Ovary (tissue), 10 donors: ENCODE measurements at places on chromosomes 13 and 19. TPM values are rescaled to one million over a fixed set of nuclear protein-coding genes. Genes with fewer than 3 reads are reported as not detected.
A peak's percentile ranks its signal among the peaks of the same experiment; 100 is the strongest.

Gene FOXA3
- total RNA-seq: not detected

DNA sequence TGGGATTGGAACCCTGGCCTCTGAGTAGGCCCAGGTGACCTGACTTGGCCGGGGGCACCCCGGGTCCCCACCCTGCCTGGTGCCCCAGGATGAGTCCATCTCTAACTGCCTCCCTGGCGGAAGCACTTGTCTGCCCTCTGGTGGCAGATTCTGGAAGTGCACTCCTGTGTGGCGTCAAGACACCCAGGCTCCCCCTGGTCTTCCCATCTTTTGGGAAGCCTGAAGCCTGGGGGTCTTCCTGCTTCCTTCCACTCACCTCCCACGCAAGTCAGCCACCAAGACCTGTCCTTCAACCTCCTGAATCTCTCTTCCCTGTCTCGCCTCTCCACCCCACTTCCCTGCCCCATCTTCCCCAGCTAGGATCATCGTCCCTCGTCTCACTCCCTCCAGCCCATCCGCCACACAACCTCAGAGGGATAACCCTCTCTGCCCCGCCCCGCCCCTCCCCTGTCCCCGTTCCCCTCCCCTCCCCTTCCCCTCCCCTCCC is 7.4 kb downstream of the RABAC1 start:
- no peak overlapping the region for H3K27ac ChIP-seq
- H3K36me3 ChIP-seq: no peaks in the 10 kb centered on the region
- H3K27me3 ChIP-seq: no peaks in the 10 kb centered on the region
- peak; percentile 78 for DNase-seq

GRCh38 chr13:52061587-52061986 is 37.1 kb downstream of the UTP14C start:
- no peak overlapping the region for H3K27ac ChIP-seq
- no peak for DNase-seq
- no peak overlapping the region for H3K4me3 ChIP-seq
- H3K36me3 ChIP-seq: no peaks in the 10 kb centered on the region
- H3K27me3 ChIP-seq: no peaks in the 10 kb centered on the region

Gene ZNF835
- total RNA-seq: 8.1 TPM

DNA sequence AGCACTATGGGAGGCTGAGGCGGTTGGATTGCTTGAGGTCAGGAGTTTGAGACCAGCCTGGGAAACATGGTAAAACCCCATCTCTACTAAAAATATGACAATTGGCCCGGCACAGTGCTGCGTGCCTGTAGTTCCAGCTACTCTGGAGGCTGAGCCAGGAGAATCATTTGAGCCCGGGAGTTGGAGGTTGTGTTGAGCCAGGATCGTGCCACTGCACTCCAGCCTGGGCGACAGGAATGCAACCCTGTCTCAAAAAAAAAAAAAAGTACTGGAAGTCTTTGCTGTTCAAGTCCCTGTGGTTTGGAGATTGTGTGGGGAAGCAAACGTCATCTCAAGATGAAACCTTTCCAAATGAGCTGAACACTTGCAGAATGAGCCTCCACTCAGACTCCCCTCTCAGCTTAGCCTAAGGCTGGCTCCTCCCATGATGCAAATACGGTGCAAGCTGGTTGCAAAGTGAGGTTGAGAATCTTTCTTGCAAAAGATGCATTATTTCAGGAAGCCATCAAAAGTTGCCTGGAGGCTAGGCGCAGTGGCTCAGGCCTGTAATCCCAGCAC is 46.2 kb downstream of the MYO9B start:
- no peak overlapping the region for H3K27ac ChIP-seq
- H3K4me1 ChIP-seq: no peaks in the 10 kb centered on the region
- H3K4me3 ChIP-seq: no peak overlapping the region
- H3K36me3 ChIP-seq: no peaks in the 10 kb centered on the region
- H3K27me3 ChIP-seq: no peaks in the 10 kb centered on the region
- DNase-seq: no peak

DNA sequence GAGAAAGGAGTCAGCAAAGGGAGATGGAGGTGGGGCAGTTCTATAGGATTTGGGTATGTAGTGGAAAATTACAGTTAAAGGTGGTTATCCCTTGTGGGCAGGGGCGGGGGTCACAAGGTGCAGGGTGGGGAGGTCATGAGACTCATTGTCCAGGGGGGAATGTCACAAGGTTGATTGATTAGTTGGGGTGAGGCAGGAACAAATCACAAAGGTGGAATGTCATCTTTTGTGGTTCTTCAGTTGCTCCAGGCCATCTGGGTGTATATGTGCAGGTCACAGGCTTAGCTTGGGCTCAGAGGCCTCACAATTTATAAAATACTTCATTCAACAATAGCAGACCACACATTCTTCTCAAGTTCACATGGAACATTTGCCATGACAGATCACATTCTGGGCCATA is 109.6 kb downstream of the ATP11A start:
- no peaks in the 10 kb centered on the region for H3K4me1 ChIP-seq
- no peaks in the 10 kb centered on the region for H3K27me3 ChIP-seq
- no peak overlapping the region for H3K27ac ChIP-seq
- DNase-seq: no peak
- no peak overlapping the region for H3K4me3 ChIP-seq
- no peaks in the 10 kb centered on the region for H3K36me3 ChIP-seq
